ENCODE measurements at places on chromosomes 6 and 20.

DNA sequence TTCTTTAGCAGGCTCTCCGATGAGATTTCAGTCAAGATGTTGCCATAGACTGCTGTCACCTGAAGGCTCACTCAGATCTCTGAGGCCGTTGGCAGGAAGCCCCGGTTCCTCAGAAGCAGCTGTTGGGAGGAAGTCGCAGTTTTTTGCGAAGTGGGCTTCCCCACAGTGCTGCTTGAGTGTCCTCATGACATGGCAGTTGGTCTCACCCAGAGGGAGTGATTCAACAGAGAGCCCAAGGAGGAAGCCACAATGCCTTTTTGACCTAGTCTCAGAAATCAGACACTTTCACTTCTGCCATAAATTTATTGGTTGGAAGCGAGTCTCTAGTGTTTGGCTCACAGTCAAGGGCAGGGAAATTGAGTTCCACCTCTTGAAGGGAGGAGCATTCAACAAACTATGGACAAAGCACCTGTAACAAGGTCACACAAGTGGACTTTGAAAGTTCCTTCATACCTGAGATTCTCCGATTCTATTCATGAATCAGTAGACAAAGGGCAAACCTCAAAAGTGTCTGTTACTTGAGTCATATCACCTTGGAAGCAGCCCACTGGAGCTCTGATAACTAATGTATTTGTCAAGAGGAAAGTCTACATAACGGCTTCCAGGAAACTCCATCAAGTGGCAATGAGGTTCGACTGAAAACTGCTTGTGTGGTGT, 208.3 kb downstream of the TASP1 start:
- H3K4me3 ChIP-seq = no peak overlapping the region
- no peak overlapping the region for H3K27ac ChIP-seq
- no peaks in the 10 kb centered on the region for H3K27me3 ChIP-seq
- peaks cover 23% of the 10 kb centered on the region for H3K36me3 ChIP-seq
- no peaks in the 10 kb centered on the region for H3K4me1 ChIP-seq

- H3K4me1 ChIP-seq = peaks cover 10% of the 10 kb centered on the region
- no peaks in the 10 kb centered on the region for H3K36me3 ChIP-seq
- DNase-seq = peak; percentile 63
- H3K27ac ChIP-seq = peak overlapping the region; percentile 78
- H3K27me3 ChIP-seq = no peaks in the 10 kb centered on the region
Measured at GRCh38 chr6:152110886-152111820, 303.7 kb downstream of the ESR1 start.

- no peak for DNase-seq
- no peaks in the 10 kb centered on the region for H3K4me1 ChIP-seq
- H3K36me3 ChIP-seq = no peaks in the 10 kb centered on the region
- H3K4me3 ChIP-seq = no peak overlapping the region
Measured at GRCh38 chr6:124721331-124721730, 240.9 kb upstream of the RNF217 start.

DNA sequence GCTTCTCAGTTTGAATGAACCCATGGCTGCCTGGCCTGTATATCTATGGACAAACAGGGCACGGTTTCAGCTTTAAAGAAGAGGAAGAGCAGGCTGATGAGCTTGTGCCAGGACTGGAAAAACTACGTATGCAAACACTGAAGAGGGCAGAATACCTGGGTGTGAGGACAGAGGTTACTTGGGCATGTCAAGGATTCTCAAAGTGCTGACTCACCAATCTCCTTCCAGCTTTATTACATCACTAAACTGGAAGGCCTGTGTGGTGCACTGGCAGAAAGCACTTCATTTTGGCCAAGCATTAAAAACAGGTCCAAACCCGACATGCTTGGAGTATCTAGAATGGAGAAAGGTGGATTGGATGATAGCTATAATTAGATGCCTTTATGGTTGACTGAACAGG, 95.2 kb downstream of the GMPR start:
- no peaks in the 10 kb centered on the region for H3K36me3 ChIP-seq
- DNase-seq = no peak
- no peaks in the 10 kb centered on the region for H3K27me3 ChIP-seq
- H3K4me3 ChIP-seq = no peak overlapping the region
- H3K27ac ChIP-seq = no peak overlapping the region

DNA sequence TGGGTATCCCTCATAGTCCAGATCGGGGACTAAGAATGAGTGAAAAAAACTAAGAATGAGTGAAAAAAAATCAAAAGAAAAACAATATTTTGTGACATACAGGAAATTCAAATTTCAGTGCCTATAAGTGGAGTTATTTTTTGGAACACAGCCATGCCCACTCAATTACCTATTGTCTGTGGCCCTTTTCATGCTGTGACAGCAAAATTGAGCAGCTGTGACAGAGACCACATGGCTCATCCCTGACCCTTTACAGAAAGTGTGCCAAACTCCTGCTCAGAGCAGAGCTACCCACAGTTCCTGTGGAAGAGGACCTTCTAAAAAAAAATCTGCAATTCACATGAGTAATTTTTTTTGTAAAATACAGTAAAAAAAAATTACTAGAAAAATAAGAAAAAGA, 1.4 kb downstream of the NCR2 start:
- H3K27me3 ChIP-seq = peaks cover 4% of the 10 kb centered on the region
- no peak for DNase-seq
- H3K36me3 ChIP-seq = no peaks in the 10 kb centered on the region

GRCh38 chr20:32702706-32703425, 29.1 kb upstream of the C20orf203 start:
- no peak overlapping the region for H3K4me3 ChIP-seq
- H3K4me1 ChIP-seq = no peaks in the 10 kb centered on the region
- no peak for DNase-seq
- no peaks in the 10 kb centered on the region for H3K27me3 ChIP-seq

- DNase-seq = no peak
- H3K27me3 ChIP-seq = no peaks in the 10 kb centered on the region
- H3K36me3 ChIP-seq = peaks cover 45% of the 10 kb centered on the region
- peaks cover 26% of the 10 kb centered on the region for H3K4me1 ChIP-seq
- H3K27ac ChIP-seq = no peak overlapping the region
- H3K4me3 ChIP-seq = no peak overlapping the region
Measured at GRCh38 chr20:3553663-3554062, 82.8 kb downstream of the ATRN start.

DNA sequence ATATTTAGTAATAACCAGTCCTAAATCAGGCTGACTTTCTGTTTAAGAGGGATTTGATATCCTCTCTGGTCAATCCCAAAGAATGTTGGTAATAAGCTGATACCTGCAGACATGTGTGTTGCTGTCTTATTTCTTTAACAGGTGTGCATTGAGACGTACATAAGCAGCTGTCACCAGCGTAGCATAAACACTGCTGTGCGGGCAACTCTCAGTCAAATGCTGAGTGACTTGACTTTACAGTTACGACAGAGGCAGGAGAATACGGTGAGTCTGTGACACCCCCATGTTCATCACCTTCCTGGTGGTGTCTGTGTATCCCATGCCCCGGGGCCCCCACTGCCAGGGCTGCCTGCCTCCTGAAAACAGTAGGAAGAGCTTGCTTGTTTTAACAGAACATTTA, 20.1 kb upstream of the PBOV1 start:
- H3K27me3 ChIP-seq = no peaks in the 10 kb centered on the region
- no peak overlapping the region for H3K27ac ChIP-seq
- H3K36me3 ChIP-seq = no peaks in the 10 kb centered on the region
- no peak overlapping the region for H3K4me3 ChIP-seq
- DNase-seq = no peak

GRCh38 chr6:14598017-14598864, 480.7 kb downstream of the CD83 start:
- no peak for DNase-seq
- H3K27ac ChIP-seq = no peak overlapping the region
- no peak overlapping the region for H3K4me3 ChIP-seq
- H3K36me3 ChIP-seq = no peaks in the 10 kb centered on the region
- no peaks in the 10 kb centered on the region for H3K27me3 ChIP-seq

DNA sequence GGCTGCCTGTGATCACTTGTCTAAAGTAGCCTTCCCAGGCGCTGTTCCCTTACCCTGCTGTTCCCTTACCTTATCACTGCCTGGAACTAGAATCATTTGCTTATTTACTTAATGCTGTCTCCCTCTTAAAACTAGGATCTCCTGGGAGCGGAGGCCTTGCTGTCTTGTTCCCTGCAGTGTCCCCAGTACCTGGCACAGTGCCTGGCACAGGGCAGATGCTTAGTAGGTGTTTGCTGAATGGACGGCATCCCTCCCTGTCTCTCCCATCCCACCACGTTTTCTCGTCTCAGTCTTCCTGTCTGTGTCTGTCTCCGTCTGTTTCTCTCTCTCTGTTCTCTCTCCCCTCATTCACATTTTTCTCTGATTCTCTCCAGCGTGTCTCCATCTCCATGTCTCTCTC, 99.9 kb upstream of the MYL9 start:
- H3K4me3 ChIP-seq = no peak overlapping the region
- no peaks in the 10 kb centered on the region for H3K36me3 ChIP-seq
- H3K27me3 ChIP-seq = peaks cover 2% of the 10 kb centered on the region

- H3K4me3 ChIP-seq = no peak overlapping the region
- H3K27ac ChIP-seq = no peak overlapping the region
- peaks cover 65% of the 10 kb centered on the region for H3K27me3 ChIP-seq
- no peaks in the 10 kb centered on the region for H3K36me3 ChIP-seq
Measured at GRCh38 chr6:27551607-27552006, 78.7 kb upstream of the ZNF184 start.

GRCh38 chr6:39381550-39382140, 59.1 kb upstream of the KCNK16 start:
- H3K4me1 ChIP-seq = peaks cover 3% of the 10 kb centered on the region
- peaks cover 2% of the 10 kb centered on the region for H3K27me3 ChIP-seq
- H3K36me3 ChIP-seq = no peaks in the 10 kb centered on the region

- DNase-seq = no peak
- no peaks in the 10 kb centered on the region for H3K36me3 ChIP-seq
- no peaks in the 10 kb centered on the region for H3K4me1 ChIP-seq
- peaks cover 16% of the 10 kb centered on the region for H3K27me3 ChIP-seq
- no peak overlapping the region for H3K4me3 ChIP-seq
Measured at GRCh38 chr6:37762806-37763205, 56.7 kb upstream of the ZFAND3 start.

DNA sequence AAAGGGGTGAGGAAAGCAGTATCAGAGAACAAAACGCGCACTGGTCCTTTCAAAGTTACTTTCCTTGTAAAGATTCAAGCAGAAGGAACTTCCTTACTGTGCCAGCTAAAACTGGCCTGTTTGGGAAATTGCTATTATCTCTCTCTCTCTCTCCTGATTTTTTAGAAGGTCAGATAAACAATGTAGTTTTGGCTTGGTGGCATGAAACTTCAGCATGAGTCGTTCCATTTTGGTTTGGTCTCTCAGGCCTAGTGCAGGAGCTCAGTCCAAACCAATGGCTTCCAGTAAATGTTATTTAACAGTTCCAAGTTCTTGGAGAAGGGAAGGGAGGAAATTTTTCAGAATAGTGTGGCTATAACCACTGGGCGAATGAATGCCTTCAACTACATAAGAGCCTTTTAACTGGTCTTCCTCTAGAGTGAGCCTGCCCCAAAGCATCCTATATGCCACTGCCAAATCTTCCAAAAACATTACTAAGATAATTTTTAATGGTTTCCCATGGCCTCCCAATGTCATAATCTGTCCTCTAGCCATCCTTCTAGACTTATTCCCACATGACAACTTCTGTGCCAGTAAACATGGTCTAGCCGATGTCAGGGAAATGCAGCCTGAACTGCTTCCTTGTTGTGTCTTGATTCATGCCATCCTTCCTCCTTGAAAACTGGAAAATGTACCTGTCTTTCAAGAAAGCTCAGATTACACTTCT, 9.1 kb upstream of the SNX9 start:
- H3K27ac ChIP-seq = peak overlapping the region; percentile 78
- no peaks in the 10 kb centered on the region for H3K27me3 ChIP-seq
- no peak overlapping the region for H3K4me3 ChIP-seq

DNA sequence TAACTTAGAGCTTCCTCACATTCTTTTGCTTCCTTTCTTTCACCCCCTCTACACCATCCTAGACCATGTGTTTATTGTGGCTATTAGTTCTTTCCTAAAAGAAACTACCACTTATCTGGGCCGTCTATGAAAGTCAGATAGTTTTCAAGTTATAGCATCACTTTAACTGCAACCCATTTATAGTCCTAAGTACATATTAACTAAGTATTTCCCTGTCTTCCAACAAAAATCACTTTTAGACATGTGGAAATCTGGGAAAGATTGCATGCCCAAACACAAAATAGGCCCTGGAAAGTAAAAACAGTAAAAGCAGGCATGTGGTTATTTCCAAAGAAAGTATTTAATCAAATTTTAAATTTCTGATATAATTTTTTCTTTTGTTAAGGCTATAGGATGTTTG, 5.5 kb downstream of the MYLIP start:
- no peak for DNase-seq
- no peak overlapping the region for H3K4me3 ChIP-seq
- no peaks in the 10 kb centered on the region for H3K27me3 ChIP-seq
- H3K36me3 ChIP-seq = no peaks in the 10 kb centered on the region
- no peak overlapping the region for H3K27ac ChIP-seq
- peaks cover 70% of the 10 kb centered on the region for H3K4me1 ChIP-seq

DNA sequence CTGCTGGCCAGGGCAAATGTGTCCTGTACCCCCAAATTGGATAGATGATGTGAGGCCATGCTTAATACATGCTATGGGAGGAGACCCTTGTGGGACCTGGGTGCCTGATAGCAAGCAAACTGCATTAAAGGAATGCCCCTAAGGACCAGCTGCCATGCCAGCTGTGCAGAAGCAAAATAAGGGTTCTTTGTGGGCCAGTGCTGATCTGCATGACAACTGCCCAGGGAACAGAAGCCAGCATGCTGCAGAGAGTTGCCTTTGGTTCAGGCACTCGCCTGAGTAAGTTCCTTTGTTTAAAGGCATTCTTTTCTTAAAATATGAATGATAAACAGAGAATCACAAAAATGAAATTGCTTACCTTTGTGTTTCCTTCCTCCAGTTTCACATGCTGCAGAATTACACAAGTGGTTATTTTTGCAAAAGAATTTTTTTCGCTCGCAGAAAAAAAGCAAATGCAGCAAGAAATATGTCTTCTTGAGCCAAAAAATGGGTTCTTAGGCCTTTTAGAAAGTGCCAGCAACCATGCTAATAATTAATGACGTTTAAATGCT, 6.9 kb upstream of the SYNDIG1 start:
- DNase-seq = no peak
- H3K4me1 ChIP-seq = no peaks in the 10 kb centered on the region
- H3K27me3 ChIP-seq = no peaks in the 10 kb centered on the region
- H3K27ac ChIP-seq = no peak overlapping the region
- no peaks in the 10 kb centered on the region for H3K36me3 ChIP-seq
- H3K4me3 ChIP-seq = no peak overlapping the region

DNA sequence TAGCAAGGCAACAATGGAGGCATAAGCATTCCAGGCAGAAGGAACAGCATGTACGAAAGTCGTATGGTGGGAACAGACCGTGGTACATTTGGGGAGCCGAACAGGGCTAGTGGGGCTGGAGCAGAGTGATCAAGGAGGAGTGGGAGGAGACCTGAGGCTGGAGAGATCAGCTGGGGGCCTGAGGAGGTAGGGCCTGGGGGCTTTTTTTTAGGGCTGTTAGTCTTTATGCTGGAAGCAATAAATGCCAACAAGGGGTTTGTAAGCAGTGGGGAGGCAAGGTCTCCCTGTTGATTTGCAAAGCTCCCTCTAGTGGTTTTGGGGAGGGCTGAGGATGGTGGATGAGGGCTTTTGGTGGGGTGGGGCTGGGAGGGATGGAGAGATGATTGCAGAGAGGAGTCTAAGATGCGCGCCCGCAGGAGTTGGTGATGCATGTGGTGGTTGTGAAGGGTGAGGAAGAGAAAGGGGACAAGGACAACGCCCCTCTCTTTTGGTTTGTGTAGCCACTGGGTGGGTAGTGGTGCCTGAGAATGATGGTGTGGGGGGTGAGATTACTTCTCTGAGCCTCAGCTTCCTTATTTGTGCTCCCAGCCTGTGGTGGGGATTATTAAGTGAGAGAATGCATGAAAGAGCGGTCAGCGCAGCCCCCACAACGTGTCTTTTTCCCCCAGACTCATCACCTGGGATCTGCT, 74.1 kb upstream of the TOX2 start:
- no peaks in the 10 kb centered on the region for H3K36me3 ChIP-seq
- peaks cover 5% of the 10 kb centered on the region for H3K27me3 ChIP-seq
- no peak overlapping the region for H3K4me3 ChIP-seq
- no peaks in the 10 kb centered on the region for H3K4me1 ChIP-seq
